ENCODE measurements at places on chromosomes 7 and 10.

GRCh38 chr10:25804505-25804904, 129.5 kb upstream of the MYO3A start:
- DNase-seq = no peak

DNA sequence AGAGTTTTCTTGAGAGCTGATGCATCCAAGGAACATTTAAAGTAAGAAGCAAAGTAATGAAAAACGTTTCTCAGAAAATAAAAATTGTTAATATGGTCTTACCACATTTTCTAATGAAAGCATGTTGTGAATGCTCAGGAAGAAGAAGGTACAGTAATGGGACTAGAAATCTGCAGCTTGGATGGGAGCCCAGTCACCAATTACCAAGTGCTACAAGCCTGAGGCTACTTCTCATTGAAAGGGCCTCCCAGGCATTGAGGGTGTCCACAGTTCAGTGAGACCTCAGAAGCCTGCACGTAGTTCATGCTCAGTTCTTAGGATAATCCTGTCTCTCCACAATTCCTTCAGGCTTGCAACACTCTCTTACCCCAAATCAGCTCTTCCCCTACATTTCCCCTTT, 17.6 kb downstream of the PTN start:
- DNase-seq = no peak

GRCh38 chr7:151174246-151175046, 7.0 kb upstream of the GBX1 start:
- no peak for DNase-seq

DNA sequence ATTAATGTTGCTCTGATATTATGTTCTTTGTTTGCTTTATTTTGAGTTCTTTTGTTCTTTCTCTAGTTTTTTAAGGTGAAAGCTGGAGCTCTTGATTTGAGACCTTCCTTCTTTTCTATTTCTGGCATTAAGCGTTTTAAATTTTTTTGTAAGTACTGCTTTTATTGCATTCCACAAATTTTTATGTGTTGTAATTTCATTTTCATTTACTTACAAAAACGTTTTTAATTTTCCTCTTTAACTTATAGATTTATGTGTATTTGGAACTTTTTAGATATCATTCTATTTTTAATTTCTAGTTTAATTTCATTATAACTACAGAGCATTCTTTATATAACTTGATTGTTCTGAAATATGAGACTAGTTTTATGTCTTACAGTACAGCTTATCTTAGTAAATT, 395.6 kb downstream of the ETV1 start:
- no peak for DNase-seq

- DNase-seq = no peak
Observed at GRCh38 chr7:102978284-102978683, 65.5 kb downstream of the LRRC17 start.

DNA sequence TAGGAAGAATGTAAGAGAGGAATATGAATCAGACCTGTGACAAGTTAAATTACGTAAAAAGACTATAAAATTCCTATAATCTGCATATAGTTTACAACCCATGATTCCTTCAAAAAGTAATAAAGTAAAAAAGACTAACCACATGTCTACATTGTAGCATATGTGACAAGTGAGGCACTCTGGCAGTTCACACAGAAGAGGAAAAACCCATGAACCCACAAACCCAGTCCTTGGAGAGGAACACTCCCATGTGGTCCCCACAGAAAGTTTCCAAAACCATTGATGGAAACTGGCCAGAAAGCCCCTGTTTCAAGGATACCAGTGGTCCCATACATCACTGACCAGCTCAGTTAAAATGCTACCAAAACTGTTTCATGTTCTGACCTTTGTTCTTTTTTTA, 15.7 kb downstream of the KDM7A start:
- DNase-seq = no peak

- DNase-seq = no peak
Observed at GRCh38 chr10:14737808-14738545, 36.7 kb downstream of the FAM107B start.

GRCh38 chr10:87862679-87863052, 667 bp downstream of the KLLN start:
- no peak for DNase-seq

- no peak for DNase-seq
Observed at GRCh38 chr10:16995867-16996529, 133.6 kb downstream of the CUBN start.

GRCh38 chr7:77266291-77266794, 66.7 kb upstream of the FGL2 start:
- no peak for DNase-seq

DNA sequence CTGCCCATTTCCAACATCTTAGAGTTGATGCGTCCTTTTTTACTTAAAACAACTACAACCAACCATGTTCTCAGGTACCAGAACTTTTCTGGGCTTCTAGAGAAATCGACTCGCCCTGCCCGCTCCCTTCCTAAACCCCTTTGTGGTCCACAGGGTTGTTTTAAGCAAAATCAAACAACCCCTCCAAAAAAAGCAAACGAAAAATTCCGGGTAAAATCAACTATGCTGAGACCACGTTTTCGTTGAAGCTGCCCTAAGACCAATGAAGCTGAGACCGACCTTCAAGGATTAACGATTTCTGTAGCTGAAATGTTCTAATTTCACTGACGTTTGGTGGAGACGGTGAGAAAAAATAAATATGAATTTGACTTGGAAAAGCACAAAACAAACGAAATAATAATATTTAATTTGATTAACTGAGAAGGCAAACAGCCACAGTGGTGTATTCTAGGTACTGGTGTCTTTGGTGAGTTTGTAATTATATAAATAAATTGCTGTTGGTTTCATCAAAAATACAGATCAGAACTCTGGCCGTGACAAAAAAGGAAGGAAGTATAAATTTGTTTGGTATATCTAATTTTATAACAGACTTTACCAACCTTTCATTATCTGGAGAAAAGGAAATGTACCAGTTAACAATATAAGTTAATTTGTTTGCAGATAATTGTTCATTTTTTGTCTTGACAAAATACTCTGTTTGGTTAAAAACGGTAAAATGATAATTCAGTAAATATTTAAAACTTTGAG, 4.7 kb upstream of the IGF2BP3 start:
- DNase-seq = no peak

DNA sequence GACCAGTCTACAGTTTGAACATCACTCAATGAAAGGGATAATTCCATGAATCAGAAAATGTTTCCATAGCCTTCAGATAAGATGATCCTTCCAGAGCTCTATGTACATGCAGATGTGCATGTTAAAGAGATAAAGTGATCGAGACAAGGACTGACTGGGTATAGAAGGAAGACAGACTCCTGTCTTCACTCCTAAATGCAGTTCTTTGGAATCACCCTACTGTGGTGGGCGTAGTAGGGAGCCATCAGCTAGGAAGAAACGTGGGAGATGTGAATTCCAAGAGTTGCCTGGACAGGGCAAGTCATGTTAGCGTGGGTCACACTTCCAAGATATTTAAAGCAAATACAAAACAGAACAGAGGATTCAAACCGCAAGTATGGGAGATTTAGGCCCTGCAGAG, 23.9 kb downstream of the LOXL4 start:
- no peak for DNase-seq

DNA sequence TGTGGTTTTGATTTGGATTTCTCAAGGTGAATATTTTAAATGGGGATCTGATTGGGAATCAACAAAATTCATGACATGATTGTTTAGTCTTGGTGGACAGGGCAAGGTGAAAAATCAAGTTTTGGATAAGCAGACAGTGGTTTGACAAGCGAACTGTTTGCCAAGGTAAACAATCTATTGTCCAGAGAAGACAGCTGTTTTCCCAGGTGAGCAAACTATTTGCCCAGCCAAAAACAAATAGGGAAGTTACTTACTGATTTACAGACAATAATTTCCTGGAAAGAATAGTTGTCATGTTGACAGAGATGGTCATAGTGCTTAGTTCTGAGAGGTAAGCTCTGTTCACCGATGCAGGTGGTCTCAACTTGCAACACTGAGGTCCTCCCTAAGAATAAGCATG, 94.0 kb upstream of the STEAP1B start:
- no peak for DNase-seq

- DNase-seq = no peak
Observed at GRCh38 chr10:19730167-19730906, 85.9 kb upstream of the PLXDC2 start.

GRCh38 chr10:6239213-6239991, 36.7 kb downstream of the PFKFB3 start:
- peak; percentile 40 for DNase-seq

GRCh38 chr7:64686493-64687184, 20.7 kb downstream of the ZNF107 start:
- no peak for DNase-seq

DNA sequence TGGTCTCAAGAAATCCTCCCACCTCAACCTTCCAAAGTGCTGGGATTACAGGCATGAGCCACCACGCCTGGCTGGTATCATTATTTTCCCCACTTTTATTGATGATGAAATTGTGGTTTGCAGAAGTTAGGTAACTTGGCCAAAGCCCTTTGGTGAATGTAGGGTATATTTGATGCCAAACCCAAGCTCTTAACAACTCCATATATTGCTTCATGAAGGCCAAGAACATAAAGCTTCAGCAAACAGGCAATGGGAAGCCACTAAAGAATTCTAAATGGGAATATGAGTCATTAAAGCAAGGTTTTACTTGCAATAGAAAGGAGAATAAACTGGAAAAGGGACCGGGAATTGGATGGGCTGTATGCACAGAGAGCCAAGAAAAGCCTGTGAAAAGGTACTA, 142.7 kb downstream of the KMT2E start:
- DNase-seq = no peak

DNA sequence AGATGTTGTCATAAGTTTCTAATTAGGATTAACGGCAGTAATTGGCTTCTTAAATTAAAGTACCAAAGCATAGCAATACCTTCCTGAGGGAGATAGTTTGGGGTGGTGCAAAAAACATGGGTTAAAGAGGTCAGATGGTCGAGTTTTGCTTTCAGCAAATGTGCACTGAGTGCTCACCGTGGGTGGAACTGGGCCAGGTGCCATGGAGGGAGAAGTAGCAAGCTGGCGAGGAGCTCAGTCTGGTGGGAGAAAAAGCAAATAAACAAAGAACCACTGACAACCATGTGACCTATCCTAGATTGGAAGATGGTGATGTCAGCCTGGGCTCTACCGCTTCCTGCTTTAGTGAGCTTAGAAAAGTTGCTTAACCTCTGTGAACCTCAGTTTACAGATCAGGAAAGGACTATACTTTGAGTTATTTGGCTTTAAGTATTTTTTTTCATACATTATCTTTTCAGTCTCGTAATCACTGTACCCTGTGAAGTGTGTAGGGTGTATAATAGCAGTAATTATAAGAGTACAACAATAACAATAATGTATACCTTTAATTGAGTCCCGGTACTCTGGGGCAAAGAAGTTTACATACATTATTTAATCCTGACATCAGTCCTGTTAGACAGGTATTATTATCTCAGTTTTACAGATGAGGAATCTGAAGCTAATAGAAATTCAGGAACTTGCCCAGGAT, 69.0 kb upstream of the PDCD4 start:
- no peak for DNase-seq

GRCh38 chr10:51117053-51117660, 42.9 kb downstream of the PRKG1 start:
- DNase-seq = no peak

GRCh38 chr10:19572056-19572455, 244.2 kb upstream of the PLXDC2 start:
- DNase-seq = no peak

GRCh38 chr7:56046721-56047445, 4.4 kb downstream of the PSPH start:
- no peak for DNase-seq

All from activated gamma-delta T cell treated with anti-CD3 and anti-CD28 coated beads, Interleukin-2, amount 50 U/mL, for 16 hours (primary cell).